ENCODE measurements at places on chromosomes 4 and X.

- no peak for DNase-seq
Measured at GRCh38 chrX:64265265-64265664, 34.9 kb upstream of the ASB12 start.

- no peak for DNase-seq
Measured at GRCh38 chr4:100898844-100899243, 381.0 kb upstream of the EMCN start.

GRCh38 chr4:40197879-40198689, 1.3 kb downstream of the RHOH start:
- no peak for DNase-seq

DNA sequence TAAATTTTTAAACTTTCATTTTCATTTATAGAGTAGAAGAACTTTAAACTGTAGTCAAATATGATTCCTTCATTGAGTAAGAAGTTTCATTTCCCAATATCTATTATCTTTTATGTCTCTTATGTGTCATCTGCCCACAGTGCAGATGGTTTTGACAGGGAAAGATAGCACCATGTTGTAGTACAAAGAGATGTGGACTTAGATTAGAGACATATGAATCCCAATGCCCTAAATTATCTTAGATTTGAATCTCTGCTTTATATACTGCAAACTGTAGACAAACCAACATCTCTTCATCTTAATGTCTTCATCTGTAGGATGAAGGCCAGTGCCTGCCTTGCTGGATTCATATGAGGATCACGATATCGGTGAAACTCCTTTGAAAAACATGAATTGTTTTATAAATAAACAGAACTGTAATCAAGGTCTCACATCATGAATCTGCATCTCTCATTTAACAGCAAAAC, 217.5 kb downstream of the BANK1 start:
- DNase-seq, result no peak

DNA sequence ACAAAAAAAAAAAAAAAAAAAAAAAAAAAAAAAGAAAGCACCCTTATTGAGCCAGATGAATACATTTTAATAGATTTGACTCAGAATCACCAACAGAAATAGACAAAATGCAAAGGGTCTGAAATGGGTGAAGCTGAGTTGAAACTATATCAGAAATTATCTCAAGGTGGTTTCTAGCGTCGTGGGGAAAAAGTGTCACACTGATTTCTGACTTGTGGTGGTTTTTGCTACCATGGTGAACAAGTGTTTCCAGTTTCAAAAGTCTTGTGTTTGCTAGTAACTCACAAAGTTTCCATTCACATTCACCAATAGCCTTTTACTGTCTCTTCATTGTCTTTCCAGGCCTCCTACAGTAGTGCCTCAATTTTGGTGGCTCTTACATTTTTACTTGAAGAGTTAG, 135.5 kb downstream of the ARHGAP24 start:
- DNase-seq, result no peak

DNA sequence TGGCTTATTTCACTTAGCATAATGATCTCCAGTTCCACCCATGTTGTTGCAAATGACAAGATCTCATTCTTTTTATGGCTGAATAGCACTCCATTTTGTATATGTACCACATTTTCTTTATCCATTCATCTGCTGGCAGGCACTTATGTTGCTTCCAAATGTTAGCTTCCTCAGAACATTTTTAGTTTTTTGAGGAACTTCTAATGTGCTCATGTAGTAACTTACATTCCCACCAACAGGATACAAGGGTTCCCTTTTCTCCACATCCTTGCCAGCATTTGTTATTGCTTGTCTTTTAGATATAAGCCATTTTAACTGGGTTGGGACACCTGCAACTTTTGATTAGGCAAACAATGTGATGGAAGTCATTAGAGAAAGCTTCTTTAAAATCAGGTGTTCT, 454.2 kb downstream of the NLGN4X start:
- DNase-seq, result no peak

GRCh38 chr4:40648131-40648530, 18.5 kb upstream of the RBM47 start:
- no peak for DNase-seq

DNA sequence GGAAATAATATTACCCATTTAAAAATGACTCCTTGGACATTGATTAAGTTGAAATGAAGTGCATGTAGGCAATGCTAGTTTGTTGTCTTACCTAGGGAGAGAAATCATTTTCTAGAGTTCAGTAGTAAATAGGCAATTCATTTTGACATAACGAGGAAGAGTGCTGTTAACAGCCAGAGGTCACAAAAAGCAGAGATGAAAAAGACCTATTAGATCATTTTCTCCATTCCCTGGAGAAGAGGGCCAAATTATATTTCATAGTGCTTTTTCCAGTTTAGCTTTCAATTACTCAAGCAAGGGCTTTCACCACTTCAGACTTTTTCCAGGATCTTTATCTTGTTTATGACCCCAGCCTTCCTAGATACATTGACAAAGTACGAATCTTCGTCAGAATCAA, 374.3 kb upstream of the GALNT7 start:
- DNase-seq, result no peak

DNA sequence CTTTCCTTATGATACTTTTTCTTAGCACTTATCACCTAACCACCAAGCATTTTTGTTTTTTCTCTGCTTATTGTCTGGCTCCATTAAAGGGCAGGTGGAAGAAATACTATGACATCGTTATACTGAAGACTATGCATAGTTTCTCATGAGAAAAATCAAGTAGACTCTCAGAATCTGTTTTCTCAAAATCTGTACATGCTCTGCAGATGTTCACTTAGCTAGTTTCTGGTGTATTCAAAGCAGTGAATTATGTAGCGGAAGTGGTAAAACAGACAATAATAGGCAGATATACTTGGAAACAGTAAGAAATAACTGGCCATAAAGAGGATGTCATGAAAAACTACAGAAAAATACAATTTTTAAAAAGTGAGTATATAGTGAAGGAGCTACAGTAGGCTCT, 146.0 kb downstream of the STIM2 start:
- DNase-seq, result no peak

- DNase-seq, result no peak
Measured at GRCh38 chr4:94371290-94371689, 28.7 kb upstream of the HPGDS start.

- no peak for DNase-seq
Measured at GRCh38 chr4:110610940-110611831, 11.7 kb downstream of the PITX2 start.

GRCh38 chr4:82744284-82744968, 54.2 kb downstream of the SCD5 start:
- DNase-seq, result no peak

DNA sequence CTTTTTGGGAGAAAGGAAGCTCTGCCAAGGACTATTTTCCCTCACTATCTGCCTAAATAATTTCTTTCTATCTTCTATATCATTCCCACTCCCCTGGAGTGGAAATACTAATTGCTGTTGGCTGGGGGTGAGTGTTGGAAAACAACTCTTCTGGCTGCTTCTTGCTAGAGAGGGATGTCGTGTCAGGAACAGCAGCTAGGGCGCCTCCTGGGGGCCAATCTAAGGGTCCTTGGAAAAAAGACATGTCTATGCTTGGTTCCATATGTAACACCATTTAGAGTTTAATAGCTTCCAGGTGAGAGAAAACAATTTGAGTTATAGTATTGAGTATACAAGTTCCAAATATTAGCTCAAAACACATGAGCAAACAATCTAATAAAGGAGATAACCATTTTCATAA, 111.3 kb downstream of the MAGEE1 start:
- DNase-seq, result no peak

GRCh38 chr4:106587558-106587957, 219.0 kb upstream of the GIMD1 start:
- no peak for DNase-seq

GRCh38 chr4:124037236-124037635, 640.6 kb downstream of the SPRY1 start:
- DNase-seq, result no peak

DNA sequence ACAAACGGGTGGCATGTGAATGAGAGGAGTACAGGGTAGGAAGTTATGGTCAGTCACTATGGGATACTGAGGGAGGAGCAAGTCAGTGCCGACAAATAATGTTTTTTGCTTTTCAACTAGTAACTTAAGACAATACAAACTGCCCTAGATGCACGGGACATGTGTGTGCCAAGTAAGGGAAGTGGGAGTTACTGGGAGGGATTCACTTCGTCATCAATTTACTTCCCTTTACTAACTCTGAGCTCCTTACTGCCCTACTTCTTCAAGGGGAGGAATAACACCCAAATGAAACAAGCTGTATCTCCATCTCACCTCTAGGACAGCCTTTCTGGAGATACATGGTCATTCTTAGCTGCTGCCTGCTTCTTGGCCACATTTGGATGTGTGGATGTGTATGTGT, 97.7 kb downstream of the DGKK start:
- no peak for DNase-seq

DNA sequence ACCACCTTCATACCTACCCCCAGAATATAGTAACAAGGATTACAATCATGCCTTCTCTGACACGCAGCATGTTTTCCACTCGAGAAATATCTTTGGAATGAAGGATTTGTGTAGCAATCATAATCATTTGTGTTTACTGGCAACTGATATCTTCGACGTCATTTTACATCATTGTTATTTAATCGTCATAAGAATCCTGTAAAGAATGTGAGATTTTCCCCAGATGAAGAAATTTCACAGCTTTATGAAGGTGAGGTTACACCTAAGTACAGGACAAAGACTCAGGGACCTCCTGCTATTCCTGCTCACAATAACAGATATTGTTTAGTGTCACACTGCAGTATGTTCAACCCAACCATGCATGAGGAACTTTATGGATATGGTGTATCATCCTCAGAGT, 198.2 kb upstream of the LDB2 start:
- DNase-seq, result no peak

- DNase-seq, result no peak
Measured at GRCh38 chr4:101322743-101323142, 24.6 kb downstream of the PPP3CA start.

GRCh38 chr4:151184523-151185458, 85.4 kb downstream of the RPS3A start:
- DNase-seq, result no peak

DNA sequence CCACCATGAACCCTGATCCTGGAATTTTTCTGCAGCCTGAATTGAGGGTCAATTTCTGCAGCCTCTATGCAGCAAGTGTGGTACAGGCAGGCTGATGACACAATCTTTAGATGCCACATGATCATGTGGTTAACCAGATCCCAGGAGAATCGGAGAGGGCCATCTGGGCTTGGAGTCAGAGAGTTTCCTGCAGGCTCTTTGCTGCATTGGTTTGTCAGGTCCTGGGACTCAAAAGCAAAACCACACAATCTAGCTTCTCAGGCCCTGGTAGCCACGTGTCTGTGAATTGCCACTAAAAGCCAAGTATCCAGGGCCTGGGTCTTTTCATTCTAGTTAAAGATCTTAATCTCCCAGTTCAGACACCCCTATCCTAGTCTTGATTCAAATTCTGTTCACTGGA, 464.5 kb downstream of the BCOR start:
- no peak for DNase-seq

DNA sequence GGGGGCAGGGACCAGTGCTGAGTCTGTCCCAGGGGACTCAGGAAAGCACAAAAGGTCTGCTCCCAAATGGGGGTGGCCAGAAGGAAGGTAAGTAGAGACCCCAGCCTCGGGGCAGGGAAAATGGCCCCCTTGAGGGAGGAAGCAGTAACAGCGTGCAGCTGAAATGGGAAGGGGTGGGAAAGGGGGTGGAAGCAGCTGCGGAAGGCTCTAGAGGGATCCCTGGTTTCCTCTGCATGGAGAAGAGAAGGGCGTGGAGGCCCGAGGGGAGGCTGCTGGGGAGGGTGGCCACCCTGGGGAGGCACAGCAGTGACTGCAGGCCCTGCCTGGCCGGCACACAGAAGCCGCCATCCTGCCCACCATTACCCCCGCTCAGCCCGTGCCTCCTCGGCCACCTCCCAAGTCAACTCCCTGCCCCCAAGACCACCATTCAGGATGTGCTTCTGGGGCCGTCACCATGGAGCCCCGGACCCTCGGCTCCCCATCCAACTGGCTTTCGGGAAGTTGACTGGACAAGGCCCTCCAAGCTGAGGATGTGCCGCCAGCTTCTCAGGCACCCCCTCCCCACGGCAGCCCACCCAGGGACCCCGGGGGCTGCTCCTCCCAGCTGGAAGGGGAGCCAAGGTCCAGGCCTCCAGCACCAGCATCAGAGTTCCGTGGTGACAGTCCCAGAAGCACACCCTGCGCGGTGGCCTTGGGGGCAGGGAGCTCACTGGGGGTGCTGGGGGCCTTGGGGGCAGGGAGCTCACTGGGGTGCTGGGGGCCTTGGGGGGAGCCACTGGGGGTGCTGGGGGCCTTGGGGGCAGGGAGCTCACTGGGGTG, 23.6 kb downstream of the CFAP99 start:
- no peak for DNase-seq

DNA sequence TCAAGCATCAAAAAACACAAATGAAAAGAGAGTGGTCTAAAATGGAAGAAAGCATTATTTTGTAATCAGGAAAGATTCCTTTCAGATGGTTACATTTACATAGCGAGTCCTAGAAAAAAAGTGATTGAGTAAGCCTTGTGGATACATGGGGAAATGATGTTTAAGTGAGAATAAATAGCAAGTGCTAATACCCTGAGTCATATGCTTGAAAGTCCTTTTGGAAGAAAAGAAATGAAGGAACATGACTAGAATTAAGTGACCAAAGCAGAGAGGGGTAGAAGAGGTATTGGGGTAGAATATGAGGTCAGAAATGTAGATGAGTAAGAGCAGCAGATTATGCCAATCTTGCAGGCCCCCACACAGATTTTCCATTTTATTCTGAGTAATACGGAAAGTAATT, 814.8 kb upstream of the GRID2 start:
- DNase-seq, result no peak

- DNase-seq, result no peak
Measured at GRCh38 chrX:84153538-84153937, 34.5 kb downstream of the RPS6KA6 start.

Measured in stimulated activated CD8-positive, alpha-beta memory T cell treated with anti-CD3 and anti-CD28 coated beads, Interleukin-15, amount 100 ng/mL, for 4 hours (primary cell).